ENCODE measurements at places on chromosomes 6 and 20. TPM values are rescaled to one million over a fixed set of nuclear protein-coding genes. Genes with fewer than 3 reads are reported as not detected.

RRAGD gene
- 17.6 TPM for total RNA-seq

MRAP2 gene
- total RNA-seq = not detected

RIN2 gene
- not detected for total RNA-seq

DNMT3B gene
- 18.1 TPM for total RNA-seq

GHRH gene
- total RNA-seq = not detected

SYNDIG1 gene
- not detected for total RNA-seq

CST4 gene
- not detected for total RNA-seq

SIRPD gene
- total RNA-seq = not detected

RIPPLY2 gene
- not detected for total RNA-seq

ZNF165 gene
- 3.2 TPM for total RNA-seq

NOX3 gene
- total RNA-seq = not detected

PTPRK gene
- 0.48 TPM for total RNA-seq

GJA10 gene
- total RNA-seq = not detected

GPR63 gene
- 1.6 TPM for total RNA-seq

LMBRD1 gene
- 16.3 TPM for total RNA-seq
